ENCODE measurements at places on chromosomes 7 and 10.

DNA sequence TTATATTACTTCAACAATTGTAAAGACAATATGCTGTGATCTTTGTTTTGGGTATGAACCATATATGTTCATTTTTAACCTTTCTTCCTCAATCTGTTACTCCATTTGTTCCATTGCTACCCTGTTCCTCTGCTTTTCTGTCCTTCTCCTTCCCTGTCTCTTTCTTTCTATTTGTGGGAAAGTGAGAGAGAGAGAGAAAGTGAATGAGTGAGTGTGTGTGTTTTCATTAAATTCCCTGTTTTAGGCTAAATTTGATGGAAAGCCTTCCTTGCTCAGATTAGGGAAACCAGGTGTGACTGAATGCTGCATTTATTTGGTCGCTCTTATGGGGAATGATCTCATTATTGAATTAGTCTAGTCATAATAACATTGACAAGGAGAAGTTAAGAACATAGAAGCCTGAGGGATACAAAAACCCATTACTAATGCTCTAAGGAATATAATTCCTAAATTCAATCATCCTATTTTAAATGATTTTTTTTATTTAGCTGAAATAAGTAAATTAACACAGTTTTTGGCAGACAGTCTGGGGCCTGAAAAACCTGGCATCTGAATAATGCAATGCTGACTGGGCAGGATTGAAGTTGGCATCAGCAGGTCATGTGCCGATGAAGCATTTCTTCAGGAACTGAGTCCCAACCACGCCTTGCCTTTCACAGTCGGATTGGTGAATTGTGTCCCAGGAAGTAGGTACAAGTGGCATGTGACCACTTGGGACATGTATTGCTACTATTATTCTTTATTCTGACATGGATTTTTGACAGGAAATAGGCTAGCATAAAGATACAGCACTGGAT lies 117.6 kb upstream of the LRGUK start:
- DNase-seq = no peak

DNA sequence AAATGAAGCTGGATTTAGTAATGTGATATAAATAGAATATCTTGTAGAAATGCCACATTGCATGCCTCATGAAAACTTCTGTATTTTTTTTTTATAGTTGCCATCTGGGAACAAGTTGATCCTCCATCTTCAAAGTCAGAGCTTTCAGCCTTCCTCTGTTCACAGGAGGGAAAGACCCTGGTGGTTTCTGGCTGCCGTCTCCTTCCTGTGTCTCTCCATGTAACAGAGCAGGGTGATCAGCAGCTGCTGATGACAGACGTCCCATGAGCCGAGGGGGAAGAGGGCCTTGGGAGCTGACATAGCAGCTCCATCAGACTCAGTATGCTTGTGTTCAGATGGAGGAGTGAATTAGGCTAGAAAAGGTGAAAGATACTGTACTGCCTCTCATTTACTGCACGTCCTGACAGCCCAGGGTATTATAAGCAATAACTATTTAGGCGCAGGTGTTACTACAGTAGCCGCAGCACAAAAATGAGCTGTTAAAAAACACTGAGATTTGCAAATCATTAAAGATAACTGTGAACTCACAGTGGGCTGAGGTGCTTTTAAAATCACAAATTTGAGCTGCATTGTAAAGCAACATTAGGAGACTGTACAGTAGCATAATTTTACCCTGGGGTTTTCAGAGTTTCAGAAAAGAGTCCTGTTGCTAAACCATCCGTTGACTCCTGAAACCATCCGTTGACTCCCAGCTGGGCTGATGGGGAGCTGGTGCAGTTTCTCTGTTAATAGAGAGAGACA lies 103.3 kb downstream of the CFAP58 start:
- no peak for DNase-seq

DNA sequence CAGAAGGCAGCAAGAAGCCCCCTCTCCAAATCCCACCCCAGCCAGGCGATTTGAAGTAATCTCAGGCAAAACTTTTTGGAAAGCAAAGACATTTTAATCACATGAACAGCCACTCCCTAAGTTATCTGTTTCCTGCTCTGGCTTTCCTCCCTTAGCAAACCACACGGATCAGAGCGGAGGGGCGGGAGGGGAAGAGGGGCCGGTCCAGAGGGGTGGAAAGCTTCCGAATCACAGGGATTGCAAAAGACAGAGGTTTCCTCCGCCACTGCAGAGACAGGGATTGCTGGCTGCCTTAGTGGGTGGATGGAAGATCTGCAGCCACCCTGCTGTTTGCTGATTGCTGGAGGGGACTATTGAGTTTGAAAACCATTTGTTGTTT lies 41.2 kb downstream of the ZCCHC24 start:
- no peak for DNase-seq

DNA sequence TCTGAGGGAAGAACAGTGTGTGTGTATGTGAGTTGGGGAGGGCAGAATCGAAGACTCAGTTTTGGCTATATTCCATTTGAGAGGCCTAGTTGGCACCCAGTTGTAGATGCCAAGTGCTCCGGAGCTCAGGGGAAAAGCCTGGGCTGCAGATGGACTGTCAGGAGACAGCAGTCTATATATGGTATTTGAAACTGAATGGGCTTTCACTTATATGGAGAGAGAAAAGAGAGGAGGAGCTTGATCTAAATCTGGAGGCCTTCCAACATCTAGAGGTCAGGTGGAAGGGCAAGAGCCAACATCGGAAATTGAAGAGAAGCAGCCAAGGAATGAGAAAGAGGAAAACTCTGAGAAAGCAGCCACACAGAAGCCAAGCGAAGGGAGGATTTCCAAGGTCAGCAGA lies 350.8 kb upstream of the BMPER start:
- no peak for DNase-seq

DNA sequence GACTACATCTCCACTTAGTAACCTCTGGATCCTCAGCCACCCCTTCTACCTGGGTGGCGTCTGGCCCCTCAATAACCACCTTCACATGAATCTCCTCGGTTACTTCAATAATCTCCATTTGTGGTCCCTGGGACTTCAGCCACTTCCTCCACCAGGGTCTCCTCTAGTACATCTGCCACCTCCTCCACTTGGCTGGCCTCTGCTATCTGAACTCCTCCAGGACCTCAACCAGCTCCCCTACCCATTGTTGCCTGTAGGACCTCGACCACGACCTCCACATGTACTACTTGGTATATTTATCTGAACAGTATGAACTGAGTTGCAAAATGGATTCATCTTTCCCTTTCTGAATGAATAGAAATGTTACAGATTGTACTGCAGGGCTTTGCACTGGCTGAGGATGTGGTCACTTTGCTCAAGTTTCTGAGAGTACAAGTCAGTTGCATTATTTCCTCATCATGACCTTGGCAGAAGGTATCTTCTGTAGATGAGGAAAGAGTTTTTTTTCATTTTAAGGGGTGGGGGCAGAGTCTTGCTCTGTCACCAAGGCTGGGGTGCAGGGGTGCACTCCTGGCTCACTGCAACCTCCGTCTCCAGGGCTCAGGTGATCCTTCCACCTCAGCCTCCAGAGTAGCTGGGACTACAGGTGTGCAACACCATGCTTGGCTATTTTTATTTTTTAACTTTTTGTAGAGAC lies 36.0 kb downstream of the MAT1A start:
- DNase-seq = no peak

DNA sequence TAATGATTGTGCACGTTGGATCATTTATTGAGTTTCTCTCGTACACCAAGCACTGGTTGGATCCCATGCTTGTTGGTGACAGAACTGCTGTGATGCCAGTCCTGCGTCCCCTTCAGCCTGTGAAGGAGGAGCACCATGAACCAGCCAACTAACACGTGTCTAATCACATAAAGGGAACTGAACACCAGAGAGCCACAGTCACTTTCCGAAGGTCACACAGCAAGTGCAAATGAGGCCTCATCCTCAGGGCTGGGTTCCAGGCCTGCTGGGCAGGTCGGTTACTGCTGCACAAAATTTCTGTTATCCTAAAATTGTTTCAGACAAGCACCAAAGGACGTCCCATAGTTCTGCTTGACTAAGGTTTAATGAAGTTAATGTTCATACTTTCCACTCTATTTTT lies 332.0 kb upstream of the ZNF32 start:
- no peak for DNase-seq

Measured in iPS DF 6.9 (cell line).